ENCODE measurements at places on chromosomes 2 and 18.
A peak's percentile ranks its signal among the peaks of the same experiment; 100 is the strongest.

DNA sequence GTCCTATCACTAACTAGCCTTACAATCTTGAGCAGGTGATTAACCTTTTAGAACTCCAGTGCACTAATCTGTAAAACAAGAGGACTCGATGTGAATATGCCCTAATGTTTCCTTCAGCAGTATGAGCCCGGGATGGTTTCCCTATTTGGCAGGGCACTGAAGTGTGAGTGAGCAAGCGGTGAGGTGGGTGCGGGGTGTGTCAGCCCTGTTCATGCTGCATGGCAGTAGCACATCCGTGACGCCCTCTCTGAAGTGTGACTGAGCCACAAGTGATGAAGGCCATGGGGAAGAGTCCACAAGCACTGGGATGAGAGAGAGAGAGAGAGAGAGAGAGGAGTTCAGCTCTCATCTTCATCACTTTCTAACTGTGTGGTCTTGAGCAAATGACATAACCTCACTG is 168.7 kb downstream of the SETBP1 start:
- no peak for DNase-seq

DNA sequence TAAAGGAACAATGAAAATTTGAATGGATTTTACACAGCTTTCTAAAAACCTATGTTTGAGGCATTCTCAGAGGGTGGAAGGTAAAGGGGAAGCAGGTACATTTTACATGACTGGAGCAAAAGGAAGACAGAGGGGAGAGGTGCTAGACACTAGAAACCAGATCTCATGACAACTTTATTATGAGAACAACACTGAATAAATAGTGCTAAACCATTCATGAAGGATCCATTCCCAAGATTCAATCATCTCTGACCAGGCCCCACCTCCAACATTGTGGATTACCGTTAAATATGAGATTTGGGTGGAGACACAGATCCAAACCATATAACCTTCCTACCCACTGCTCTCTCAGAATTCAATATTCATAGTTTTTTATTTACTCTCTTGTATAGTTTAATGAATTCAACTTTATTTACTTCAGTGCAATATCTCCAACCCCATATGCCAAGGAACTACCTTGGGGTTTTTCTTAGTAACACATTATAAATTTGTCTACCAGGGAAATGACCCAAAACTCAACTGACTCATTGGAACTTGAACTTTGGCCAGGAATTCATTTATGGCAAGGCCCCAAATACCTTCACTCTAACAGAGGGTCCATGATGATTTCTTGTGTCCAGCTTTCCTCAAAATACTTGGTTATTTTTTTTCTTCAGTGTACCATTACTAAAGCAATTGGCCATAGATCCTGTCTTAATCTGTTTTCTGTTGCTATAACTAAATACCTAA is 317.8 kb downstream of the GULP1 start:
- DNase-seq = no peak

- no peak for DNase-seq
Observed at GRCh38 chr2:43343573-43344304, 117.3 kb upstream of the ZFP36L2 start.

GRCh38 chr2:113390124-113390849 is 47.2 kb upstream of the ZNG1B start:
- DNase-seq = peak; percentile 71

DNA sequence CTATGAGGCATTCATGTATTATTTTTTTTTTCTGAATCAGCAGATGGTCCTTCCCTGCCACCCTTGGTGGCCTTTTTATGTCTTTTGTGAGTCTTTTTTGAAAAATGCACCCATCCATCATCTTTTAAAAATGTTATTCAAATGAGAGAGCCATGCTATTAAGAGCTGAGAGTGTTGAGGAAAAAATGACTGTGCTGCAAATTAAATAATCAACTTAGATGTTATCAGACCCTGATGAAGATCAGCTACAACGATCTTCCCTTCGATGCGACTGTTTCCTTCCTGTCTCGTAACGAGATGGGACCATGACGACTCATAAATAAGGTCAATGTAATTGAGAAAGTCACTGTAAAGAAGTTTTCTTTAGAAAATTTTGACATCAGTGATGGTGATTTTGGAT is 44.4 kb downstream of the TRIB2 start:
- DNase-seq = no peak

DNA sequence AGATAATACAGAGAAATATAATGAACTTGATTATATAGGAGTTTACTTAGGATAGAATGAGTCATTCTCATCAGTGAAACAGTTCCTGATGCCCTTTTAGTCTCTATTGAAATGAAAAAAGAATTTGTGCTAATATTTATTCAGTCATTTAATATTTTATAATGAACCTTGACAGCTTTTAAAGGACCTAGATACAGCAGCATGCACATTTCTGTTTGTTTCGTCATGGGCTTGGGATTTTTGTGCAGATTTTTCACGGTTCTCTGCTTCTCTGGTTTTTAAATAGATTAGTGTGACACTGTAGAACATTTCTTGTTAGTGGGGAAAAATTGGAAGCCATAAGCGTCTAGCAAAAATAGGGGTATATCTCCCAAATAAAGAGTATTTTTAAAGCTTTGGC is 60.7 kb downstream of the NABP1 start:
- no peak for DNase-seq

- no peak for DNase-seq
Observed at GRCh38 chr2:64457524-64457923, 3.6 kb downstream of the LGALSL start.

DNA sequence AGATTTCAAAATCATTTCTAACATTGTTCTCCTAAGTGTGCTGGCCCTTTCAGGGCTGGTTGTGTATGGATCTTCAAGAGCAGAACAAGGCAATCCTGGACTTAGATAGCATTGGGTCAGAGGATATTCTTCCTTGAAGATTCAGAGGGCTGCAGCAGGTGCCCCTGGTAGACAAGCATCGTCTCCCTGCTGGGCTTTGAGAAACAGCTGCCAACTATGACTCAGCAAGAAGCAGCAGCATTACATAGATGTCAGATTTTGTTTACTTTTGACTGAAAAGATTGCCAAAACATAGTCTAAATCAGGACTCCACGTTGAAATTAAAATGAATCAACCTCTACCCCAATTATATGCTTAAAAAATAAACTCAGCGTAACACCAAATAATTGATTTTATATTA is 618.8 kb downstream of the SOCS6 start:
- DNase-seq = no peak

DNA sequence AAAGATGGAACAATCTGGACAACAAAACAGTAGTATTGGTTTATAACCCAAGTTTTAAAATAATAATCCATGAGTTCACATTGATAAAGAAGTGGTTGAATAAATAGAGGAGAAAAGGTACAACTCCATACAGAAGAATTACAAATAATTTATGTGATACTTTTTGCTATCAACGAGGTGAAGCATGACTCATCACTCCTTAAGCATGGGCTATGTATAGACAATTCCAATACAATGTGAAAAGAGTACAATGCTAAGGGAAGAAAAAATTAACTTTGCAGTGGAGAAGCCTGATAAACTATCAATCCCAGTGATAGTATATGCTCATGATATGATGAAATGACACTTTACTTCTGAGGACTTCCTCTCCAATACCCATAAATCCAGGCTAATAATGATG is 312.9 kb downstream of the GULP1 start:
- no peak for DNase-seq

- no peak for DNase-seq
Observed at GRCh38 chr2:111624411-111625156, 259.4 kb downstream of the ANAPC1 start.

GRCh38 chr2:102618452-102619413 is 620 bp upstream of the SLC9A2 start:
- peak; percentile 20 for DNase-seq

GRCh38 chr2:165941827-165942226 is 11.7 kb downstream of the TTC21B start:
- DNase-seq = no peak

DNA sequence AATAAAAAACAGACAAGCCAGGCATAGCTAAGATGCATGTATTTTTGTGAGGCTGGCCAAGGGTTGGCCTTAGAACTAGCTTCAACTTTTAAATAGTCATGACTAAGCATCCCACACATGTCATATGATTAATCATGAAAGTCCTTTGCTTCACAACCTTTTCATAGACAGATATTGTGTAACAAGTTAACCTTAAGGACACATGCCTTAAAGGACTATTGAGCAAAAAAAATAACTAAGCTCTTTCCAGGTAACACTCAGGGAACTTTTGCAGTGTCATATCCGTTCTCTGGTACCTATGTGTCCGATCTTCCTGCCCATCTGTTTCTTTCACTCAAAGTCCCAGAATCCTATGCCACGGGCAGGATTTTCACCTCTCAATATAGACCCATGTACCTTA is 498.4 kb downstream of the STK39 start:
- no peak for DNase-seq

DNA sequence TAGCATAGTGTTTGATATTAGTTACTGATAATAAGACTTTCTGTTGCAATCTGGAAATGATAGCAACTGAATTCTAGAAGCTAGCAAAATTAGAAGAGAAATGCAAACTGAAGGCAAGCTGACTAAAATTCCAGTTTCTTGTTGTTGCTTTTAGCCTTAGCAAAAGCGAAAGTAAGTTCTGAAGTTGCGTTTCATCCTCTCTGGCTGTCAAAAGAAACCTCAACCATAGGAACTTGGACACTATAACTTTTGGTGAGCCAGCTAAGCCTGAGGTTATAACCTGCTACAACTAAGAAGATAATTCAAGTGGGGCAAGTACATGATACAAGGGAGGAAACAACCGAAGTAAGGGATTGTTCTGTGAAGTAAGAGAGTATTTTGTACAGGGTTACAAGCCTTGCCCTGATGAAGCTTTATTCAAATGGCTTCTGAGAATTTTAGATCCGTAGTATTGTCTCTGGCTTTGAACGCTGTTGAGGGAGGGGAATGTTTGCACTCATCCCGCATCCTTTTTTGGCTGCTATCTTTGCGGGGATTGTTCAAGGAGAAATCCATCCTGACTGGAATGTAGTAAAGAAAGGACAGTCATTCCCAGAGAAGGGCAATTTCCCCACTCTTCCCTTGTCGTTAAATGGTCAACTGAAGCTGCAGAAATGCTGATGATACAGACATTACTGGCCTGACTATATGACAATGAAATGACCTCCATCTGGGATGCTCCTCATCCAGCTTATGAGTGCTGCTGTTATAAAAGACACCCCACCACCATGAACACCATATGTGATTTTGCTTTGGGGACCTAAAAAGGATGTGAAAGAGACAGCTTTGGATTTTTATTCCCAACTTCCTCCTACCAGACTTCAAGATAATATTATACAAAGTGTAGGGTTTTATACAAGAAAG is 7.0 kb upstream of the TMX3 start:
- DNase-seq = no peak

DNA sequence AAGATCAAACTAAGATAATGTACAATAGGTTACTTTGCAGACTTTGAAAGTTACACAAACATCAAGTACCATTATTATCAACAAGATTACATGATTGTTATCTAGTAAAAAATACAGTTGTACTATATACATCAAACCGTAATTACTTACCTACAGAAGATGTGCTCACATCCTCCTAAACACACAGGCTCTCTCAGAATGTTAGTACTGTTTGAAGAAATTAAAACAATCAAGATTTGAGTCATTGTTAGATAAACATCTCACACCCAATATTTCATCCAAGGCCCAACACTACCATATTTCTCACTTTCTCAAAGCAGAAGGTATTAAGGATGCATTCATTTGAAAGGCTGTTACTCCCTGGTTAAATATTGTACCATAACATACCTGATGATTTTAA is 12.6 kb downstream of the BARD1 start:
- DNase-seq = no peak

GRCh38 chr2:184597571-184597991 is 748 bp upstream of the ZNF804A start:
- DNase-seq = no peak

DNA sequence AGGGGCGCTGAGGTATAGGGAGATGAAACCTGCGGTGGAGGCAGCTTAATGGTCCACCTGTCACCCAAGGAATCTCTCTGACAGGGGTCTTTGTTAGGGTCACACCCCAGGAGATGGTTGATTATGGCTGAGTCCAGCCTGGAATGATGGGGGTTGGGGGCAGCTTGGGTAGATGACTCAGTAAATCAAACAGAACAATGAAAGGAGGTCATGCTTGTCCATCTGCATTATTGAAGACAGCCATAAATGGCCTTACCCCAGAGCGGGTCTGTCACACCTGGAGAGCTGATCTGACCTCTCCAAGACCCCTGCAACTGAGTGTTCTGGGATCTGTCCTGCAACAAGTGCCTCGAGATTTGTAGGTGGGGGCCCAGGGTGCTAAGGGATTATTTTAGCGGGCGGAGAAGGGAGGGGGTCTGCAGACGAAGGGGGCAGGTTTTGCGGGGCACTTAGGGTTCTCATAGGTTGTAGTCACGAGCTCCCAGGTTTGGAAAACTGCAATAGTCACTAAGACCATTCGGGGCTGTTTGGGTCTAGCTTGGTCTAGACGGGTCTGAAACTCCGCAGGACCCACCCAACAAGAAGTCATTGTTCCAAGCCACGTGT is 771 bp upstream of the IGFBP2 start:
- DNase-seq = no peak

DNA sequence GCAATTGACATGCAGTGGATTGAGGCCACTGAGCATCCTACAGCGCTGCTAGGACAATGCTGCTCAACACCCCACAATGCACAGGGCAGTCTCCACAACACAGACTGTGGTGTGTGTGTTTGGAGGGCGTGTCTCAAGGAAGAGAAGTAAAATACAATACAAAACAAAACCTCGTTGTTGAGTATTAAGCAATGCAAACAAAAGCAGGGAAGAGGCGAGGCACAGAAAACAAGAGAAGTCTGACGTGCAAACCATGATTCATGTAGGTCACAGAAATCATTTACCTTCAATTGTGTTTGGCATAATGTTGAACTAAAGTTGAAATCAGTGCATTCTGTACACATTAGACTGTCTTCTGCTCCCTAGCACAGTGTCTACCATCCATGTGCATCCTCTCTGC is 260.9 kb downstream of the PHLPP1 start:
- DNase-seq = no peak

- no peak for DNase-seq
Observed at GRCh38 chr18:75173125-75173432, 35.9 kb downstream of the PTGR3 start.

GRCh38 chr18:12305930-12306629 is 2.0 kb upstream of the TUBB6 start:
- no peak for DNase-seq

- DNase-seq = no peak
Observed at GRCh38 chr2:163314712-163315111, 421.1 kb downstream of the FIGN start.

GRCh38 chr2:172864182-172864581 is 128.5 kb downstream of the RAPGEF4 start:
- DNase-seq = peak; percentile 40

GRCh38 chr2:143246815-143247744 is 117.9 kb downstream of the ARHGAP15 start:
- DNase-seq = no peak

- peak; percentile 18 for DNase-seq
Observed at GRCh38 chr2:28423856-28424605, 31.4 kb downstream of the FOSL2 start.

- no peak for DNase-seq
Observed at GRCh38 chr2:101433465-101433864, 41.4 kb downstream of the RFX8 start.

GRCh38 chr2:29417630-29418029 is 302.4 kb downstream of the CLIP4 start:
- no peak for DNase-seq
